ENCODE measurements at places on chromosomes 5 and 9.

DNA sequence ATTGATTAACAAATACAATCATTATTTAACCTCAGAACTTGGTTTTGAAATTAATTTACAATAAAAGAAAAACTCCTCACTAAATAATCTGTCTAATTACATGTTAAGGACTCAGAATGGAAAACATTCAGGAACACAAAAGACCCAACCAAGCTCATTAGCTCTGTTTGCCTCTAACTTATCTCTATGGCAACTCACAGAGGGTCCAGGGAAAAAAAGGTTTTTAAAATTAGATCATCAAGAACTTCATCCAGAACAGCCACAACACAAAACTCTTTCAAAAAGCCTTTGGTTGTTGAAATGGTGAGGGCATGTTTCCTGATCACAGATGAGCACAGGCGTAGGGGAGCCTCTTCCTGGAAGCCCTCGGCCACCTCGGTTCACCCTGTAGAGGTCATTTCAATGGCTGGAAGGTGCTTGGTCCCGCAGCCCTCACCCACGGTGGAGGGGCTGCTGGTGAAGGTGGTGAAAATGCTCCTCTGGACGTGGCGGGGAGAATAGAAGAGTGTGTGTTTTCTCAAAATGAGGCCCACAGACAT, 17.2 kb upstream of the TCF7 start:
- DNase-seq: no peak

DNA sequence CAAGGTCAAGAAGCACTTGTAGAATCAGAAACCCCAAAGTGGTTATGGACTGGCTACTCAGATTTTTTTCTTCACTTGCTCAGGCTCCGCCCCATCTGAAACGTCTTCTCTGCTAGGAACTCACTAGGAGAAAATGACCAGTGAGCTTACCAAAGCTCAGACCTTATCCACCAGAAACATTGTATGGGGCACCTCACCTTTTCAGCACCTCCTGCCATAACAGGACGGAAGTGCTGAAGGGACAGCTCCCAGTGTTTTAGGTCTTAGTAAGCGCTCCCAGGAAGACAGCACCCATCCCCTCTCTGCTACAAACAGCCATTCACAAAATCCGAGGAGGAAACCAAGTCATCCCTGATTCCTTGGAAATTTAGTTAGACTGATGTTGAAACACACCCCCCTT, 1.2 kb upstream of the GABRA1 start:
- DNase-seq: no peak

DNA sequence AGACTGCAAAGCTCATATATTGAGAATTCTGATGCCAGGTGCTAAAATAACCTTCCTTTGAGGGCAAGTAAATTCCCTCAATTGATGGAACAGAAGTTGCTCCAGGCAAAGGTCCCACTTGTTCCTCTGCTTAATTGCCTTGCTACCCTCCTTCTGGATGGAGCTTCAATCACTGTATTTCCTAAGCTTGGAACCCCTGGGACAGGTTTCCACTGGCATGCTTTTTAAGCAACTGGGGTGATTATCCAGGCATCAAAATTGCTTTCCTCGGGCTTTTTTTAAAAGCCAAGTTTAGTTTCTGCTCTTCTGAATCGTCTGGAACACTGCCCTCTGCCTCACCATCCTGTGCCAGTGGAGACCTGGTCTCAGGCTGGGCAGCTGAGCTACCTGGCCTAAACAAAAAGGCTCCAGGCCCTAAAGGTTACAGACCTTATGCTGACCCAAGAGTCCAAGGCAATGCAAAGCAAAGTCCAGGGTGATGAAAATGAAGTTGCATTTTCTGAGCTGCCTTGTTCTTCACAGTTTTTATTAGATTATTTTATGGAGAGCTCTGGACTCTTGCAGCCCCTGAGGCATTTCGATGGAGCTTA, 167.9 kb upstream of the CD180 start:
- no peak for DNase-seq

GRCh38 chr5:119792161-119792799, 162.9 kb downstream of the FAM170A start:
- DNase-seq: no peak

GRCh38 chr9:134304690-134305089, 21.6 kb upstream of the RXRA start:
- DNase-seq: no peak

DNA sequence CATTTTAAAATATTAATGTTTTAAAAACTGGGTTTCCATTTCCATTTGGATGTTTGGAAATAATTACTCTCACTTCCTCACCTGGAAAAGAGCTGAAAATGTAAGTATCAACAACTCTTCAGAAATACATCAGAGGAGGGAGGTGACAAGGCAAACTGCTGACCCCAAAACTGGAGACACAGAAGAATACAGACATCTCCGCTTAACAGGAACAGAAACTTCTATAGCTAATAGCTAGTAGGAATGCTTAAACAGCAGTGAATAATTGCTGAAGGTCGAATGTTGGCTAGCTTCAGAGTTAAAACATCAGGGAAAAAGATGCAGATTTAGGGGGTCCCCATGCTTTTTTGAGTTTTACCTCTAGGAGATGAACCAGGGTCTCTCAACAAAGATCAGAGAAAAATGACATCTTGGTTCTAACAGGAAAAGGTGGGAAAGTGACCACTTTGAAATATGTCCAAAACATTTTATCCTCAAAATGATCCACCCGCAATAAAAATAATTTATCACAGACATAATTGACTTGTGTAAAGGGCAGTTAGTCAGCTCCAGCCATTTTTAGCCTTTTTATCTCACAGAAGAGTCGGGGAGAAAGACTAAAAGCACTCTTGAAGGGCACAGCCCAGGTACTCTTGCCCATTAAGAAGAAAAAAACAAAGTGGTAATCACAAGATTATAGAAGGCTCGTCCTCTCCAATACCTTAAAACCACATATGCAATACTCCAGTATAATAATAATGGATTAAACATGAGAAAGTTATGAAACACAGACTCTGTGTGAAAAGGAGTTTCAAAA, 1474.9 kb downstream of the EFNA5 start:
- DNase-seq: no peak

DNA sequence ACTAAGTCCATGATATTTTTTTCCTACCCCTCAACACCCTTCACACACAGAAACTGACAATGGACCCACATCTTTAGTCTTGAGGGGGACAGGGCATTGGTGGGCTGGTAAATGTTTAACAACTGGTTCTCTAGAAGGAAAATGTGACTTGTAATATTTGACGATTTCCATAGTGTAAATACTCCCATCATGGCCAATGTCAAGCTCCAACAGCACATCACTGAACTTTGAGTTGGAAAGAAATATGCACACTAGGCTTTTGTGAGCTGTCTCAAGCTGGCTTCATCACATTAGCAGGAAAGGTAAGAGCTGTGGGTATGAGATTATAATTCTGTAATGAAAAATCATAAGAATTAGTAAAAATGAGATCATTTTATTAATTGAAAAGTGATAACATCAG, 189.9 kb upstream of the PRLR start:
- no peak for DNase-seq

DNA sequence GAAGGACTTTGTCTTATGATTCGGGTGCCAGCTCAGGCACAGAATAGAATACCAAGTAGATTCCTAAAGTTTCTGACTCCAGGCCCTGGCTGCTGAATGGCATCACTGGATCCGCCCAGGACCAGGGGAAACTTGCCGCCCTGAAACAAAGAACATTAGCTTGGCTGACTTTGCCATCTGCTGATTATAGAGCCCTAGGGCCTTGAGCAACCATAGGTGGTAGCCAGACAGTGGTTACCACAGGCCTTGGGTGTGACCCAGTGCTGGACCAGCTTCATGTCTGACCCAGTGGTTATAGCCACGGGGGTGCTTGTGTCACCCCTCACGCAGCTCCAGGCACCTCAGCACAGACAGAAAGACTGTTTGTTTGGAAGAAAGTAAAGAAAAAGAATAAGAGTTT, 62.7 kb downstream of the SSBP2 start:
- no peak for DNase-seq

DNA sequence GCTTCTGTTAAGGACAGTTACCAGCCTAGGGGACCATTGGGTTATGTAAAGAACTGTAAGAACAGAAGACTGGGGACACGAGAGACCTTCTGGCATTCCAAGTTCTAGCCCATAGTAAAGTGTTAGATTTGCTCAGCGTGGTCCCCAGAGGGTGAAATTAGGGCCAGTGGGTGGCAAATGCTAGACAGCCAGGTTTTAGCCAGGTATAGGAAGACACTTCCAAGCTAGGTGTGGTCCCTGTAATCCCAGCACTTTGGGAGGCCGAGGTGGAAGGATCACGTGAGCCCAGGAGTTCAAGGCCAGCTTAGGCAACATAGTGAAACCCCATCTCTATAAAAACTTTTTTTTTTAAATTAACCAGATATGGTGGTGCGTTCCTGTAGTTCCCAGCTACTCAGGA, 34.3 kb downstream of the ATPSCKMT start:
- no peak for DNase-seq

DNA sequence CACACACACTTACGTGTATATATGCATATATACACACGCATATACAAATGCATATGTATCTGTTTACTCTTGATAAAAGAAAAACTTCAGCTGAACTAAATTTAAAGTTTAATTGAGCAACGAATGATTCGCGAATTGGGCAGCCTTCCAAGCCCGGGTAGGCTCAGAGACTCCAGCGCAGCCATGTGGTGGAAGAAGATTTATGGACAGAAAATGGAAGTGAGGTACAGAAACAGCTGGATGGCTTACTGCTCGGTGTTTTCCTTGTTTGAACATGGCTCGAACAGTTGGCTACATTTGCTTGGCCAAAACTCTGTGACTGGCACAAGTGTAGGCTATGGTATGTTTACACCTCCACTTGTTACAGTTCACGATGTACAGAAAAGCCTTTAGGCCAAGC, 239.3 kb upstream of the PRDM9 start:
- no peak for DNase-seq

DNA sequence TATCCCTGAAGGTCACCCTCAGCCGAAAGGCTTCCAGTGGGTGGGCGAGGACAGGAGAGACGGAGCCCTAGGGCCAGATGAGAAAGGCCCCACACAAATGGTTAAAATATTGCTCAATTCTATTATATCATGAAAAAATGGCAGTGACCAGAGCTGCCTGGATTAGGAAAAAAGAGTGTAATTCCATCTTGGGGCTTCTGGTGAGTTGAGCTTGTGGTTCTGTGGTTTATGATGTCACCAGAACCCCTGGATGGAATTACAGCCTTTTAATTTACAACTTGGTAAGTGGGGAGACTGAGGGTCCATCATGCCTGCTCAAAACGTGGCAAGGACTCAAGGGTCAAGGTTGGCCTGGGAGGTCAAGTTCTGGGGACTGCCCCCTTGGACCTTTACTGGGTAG, 55.5 kb upstream of the STC2 start:
- no peak for DNase-seq

GRCh38 chr5:38921174-38921573, 75.4 kb downstream of the OSMR start:
- DNase-seq: no peak

- no peak for DNase-seq
Measured at GRCh38 chr9:77511525-77511924, 136.6 kb downstream of the GNA14 start.

DNA sequence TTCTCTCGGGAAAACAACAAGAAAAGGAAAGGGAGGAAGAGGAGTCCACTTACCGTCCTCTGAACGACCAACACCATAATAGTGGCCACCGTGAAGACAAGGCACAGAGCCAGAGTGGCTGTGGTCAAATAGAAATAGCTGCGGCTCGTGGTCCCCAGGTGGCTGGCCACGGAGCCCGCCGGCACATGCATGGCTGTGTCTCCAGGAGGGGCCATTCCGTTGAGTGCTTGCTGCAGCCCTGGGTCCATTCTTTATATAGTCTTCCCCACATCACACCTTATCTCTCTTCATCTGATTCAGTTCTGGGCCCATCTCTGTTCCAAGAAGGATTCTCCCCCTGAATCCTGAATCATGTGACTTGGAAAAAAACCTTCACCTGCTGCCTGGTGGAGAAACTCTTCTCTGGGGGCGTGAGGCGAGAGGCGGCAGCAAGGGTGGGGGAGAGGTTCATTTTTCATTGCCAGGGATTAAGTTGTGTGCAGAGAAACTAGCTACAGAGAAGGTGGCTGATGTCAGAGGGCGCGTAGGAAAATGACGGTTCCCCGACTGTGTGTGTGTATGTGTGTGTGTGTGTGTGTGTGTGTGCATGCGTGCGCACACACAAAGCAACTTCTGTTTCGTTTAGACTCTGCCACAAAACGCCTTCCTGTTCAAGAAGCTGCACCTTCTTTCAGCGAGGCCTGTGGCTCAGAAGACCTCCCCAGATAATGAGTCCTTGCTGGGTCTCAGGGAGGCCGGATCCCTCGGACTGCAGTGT, at the start of gene TNFSF8:
Gene TNFSF8 (minus strand): TSS at position 536 of the 757 bp plus-strand sequence. CDS start 288 bp downstream, at position 248.
- no peak for DNase-seq

DNA sequence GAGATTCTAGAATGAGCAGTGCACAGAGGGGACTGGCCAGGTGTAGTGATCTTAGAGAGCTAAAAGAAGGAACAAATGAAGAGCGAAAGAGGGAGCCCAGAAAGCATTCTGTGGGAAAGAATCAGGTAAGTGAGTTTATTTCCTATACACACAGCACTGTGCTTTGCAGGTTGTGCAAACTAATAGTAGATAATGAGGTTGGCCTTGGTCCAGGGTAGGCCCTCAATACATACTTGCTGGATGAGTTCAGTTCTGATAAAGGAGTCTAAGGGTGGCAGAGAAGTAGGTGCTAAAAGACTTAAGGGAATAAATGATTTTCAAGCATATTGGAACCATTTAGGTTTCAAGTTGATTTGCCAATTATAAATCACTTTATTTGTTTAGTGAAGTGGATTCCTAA, 122.0 kb downstream of the NPR3 start:
- DNase-seq: no peak

- DNase-seq: no peak
Measured at GRCh38 chr9:111016426-111017045, 21.7 kb downstream of the LPAR1 start.

DNA sequence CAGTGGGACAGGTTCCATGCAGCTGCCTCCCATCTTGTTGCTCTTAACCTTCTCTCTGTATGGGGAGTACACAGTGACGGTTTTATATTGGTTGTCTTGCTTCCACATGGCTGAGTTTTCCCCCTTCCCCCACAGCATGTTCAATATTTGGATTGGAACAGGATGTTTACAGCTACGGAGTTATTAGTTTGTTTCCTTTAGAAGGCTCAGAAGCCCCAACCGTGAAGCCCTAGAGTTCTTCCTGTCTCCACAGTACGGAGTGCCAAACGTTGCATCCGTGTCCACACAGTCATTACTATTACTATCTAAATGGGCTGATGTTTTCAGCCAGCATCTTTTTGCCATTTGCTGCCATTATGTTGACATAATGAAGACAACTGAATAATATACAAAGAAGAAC, 277.5 kb downstream of the MARCHF11 start:
- DNase-seq: no peak

- DNase-seq: peak; percentile 9
Measured at GRCh38 chr5:64273276-64273675, 107.6 kb downstream of the RNF180 start.

GRCh38 chr9:114723931-114724330, 41.9 kb upstream of the TEX48 start:
- peak; percentile 50 for DNase-seq

DNA sequence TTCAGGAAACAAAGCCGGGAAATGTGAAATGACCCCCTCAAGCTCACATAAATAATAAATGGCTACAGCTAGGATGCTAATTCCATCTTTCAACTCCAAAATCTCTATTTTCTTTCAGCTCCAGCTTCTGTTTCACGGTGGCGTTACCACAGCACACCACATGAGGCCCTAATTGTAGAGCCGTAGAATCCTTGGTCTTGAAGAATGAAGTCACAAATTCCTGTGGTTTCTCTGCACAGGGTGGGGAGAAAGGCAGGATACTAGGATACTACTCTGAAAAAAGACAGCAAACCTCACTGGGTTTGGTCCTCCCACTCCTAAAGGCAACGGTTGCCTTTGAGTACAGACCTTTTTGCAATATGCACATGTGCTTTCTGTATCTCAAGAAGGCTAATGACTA, 13.9 kb upstream of the RARS1 start:
- peak; percentile 95 for DNase-seq

- no peak for DNase-seq
Measured at GRCh38 chr9:121945849-121946248, 147.3 kb downstream of the TTLL11 start.
